ENCODE measurements at places on chromosomes 12 and 14.

GRCh38 chr14:68460541-68460940, 332.3 kb downstream of the ZFP36L1 start:
- no peak for DNase-seq

- no peak for DNase-seq
These were observed 219.3 kb downstream of the C12orf50 start for GRCh38 chr12:87809916-87810315.

GRCh38 chr12:95208678-95209077, 8.6 kb downstream of the FGD6 start:
- no peak for DNase-seq

DNA sequence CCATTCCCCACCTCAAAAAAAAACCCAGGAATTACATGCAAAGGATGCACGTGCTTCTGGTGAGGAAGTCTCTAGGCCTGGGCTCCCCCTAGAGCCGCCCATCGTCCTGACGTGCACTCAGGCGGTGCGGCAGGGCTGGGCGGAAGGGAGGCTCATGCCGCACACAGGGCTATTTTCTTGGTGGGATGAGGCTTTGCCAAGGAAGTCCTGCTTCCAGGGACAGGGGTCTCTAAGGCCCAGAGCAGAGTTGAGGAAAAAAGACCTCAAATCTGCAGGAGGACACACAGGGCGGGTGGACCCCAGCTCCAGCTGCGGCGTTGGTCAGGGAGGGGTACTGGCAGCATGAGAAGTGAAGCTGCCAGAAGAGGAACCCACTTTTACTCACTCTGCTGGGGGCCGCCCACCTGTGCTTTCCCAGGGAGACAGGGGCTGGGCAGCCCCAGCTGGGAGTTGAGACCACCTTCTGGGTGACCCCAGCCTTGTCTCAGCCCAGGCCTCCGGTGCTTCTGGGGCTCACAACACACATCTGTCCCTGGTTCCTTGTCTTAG, 4.2 kb downstream of the RHOF start:
- DNase-seq: no peak

DNA sequence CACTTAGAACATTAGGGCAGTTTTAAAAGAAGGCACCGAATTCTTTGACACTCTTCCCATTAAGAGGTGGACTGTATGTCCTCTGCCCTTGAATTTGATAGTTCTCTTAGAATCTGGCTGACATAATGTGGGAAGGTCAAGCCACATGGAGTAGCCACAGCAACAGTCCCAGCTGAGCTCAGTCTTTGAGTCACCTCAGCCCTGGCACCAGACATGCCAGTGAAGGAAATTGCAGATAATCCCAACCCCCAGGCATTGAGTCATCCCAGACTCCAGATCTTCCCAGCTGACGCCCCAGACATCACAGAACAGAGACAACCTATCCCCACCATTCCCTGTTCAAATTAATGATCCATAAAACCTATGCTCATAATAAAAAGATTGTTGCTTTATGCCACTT, 83.4 kb downstream of the GTF2A1 start:
- no peak for DNase-seq

- no peak for DNase-seq
These were observed 6.3 kb upstream of the TMPO start for GRCh38 chr12:98509063-98509462.

Data from mesothelial cell of epicardium (in vitro differentiated cells).